Activated CD8-positive, alpha-beta memory T cell treated with anti-CD3 and anti-CD28 coated beads for 4 hours (primary cell): ENCODE measurements at places on chromosomes 5 and 9.

GRCh38 chr9:134839455-134840125 lies 41.0 kb upstream of the FCN2 start:
- no peak for DNase-seq

DNA sequence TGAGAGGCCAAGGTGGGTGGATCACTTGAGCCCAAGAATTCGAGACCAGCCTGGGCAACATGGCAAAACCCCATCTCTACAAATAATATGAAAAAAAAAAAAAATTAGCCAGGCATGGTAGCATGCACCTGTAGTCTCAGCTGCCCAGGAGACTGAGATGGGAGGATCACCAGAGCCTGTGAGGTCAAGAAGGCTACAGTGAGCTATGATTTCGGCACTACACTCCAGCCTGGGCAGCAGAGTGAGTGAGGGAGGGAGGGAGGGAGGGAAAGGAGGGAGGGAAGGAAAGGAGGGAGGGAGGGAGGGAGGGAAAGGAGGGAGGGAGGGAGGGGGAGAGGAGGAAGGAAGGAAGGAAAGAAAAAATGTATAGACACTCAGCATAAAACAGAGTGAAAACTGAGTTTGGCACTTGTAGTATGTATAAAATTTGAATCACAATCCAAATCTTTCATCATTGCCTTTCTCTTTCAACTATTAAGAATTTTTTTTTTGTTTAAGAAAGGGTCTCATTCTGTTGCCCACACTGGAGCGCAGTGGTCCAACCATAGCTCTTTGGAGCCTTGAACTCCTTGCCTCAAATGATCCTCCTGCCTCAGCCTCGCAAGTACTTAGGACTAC lies 27.8 kb downstream of the SERINC5 start:
- DNase-seq, result no peak

DNA sequence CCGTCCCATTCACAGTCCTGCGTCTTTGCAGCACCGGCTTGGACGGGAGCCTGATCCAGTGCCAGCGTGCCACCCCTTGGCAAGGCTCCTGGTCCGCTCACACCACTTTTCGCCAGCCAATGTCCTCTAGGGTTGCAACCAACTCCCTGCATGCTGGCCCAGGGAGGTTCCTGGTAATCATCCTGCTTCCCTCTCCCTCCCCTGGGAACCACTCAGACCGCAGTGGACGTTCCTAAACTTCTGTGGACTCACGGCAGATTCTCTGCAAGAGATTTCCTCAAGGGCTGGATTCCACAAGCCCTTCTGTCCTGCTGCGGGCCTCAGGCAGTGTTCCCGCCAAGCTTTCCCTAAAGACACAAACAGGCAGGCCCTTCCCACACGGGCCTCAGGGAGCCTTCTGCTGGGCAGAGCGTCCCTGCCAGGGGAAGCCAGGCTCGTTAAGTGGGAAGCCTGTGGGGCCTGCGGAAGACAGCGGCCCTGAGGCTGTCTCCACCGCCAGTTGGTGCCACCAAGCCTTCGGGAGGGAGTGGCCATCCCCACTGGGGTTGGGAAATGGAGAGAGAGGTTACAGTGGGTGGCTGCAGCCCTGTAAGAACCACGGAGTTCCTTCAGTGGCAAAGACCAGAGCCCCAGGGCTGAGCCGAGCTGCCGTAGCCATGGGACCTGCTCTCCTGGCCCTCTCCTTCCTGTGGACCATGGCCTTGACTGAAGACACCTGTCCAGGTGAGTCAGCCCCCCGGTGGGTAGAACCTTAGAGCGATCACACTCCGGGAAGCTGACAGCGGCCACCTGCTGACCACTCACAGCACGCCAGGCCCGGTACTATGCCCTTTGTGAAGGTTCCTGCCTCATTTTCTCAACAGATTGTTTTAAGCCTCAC lies 16.4 kb upstream of the FCN2 start:
- no peak for DNase-seq

GRCh38 chr9:132003896-132004295 lies 75.8 kb downstream of the MED27 start:
- DNase-seq, result no peak

GRCh38 chr9:132268725-132269352 lies 85.9 kb downstream of the SETX start:
- DNase-seq, result peak; percentile 42

GRCh38 chr5:85428426-85428934 lies 1043.8 kb upstream of the EDIL3 start:
- no peak for DNase-seq

GRCh38 chr9:138077126-138077525 lies 199.5 kb downstream of the CACNA1B start:
- DNase-seq, result no peak
